HFF-Myc (cell line): ENCODE measurements at places on chromosomes 5 and 9.

GRCh38 chr9:127848756-127849504 is 5.5 kb downstream of the ENG start:
- no peak for DNase-seq

GRCh38 chr5:133259199-133259997 is 207.6 kb downstream of the HSPA4 start:
- peak; percentile 37 for DNase-seq

DNA sequence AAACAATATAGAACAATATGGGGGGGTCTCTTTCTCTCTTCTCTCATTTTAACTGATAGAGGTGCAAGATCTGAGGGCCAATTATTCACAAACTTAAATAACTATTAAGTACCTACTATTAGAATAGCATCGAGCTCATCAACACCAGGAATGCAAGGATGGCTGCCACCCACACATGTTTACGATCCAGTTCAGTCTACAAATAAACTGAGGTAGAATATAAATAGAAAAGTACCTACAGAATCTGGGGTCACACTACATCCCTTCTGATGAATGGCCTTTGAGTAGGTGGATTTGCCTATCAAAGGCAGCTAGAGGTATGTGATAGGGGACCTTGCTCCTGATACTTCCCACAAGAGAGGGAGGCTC is 91.8 kb upstream of the ZNF366 start:
- no peak for DNase-seq

DNA sequence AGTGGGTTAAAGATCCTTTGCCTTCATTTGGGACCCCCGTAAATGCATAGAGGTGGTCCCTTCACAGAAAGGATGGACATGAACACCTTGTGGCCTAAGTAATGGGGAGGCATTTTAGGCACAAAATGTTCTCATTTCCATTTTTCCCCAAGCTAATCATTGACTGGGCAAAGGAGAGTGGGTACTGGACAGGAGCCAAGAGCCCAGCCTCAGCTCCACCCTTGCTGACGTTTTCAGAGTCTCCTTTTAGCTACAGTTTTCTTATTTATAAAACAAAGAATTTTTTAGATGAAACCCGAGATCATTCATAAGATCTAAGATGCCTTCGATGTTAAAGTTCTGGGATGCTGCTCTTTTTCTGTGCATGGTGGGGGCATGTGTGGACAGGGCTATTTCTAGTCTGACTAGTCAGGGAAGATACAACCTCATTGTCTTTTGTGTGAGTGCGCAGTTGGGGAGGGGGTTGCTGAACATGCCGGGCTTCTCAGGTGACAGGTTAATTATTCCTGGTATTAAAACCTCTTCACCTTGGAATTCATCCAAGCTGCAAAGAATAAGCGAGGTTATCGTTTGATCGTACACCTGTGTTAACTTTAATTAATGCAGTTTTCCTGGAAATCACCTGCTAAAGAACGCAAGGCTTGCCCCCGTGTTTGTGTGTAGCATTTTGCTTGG is 48.4 kb downstream of the ADAMTS16 start:
- no peak for DNase-seq

DNA sequence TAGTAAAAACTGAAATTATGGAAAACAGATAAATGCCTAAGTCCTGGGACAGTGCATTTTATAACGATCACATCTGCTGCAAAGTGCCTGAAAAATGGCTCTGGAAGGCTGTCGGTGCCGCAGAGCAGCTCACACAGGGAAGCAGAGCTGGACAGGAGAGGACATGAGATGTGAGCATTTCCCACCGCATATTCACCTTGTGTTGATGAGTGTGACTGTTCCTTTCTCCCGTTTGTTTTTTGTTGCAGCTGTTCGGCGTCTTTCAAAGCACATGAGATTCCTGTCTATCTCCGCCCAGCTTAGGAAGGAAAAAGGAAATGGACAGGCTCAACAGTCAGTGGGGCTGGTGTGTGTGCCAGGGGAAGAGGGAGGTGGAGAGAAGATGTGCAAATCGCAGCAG is 164.9 kb upstream of the SEMA6A start:
- no peak for DNase-seq

DNA sequence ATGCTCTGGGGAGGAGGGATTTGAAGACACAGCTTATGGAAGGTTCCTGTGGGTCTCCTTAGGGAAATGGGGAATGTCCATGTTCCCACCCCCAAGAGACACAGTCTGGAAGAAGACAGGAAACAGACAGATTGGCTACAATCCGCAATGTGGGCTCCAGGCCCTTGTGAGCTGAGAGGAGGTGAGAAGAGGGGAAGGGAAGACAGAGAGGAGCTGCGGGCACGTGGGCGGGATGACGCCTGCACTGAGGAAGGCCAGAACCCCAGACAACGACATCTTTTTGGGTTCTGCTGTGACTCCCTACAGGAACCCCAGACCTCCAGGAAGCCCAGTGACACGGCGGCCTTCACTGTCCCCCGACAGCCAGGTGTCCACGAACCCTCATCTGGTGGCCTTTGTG is 29.9 kb upstream of the NKD2 start:
- DNase-seq: no peak

DNA sequence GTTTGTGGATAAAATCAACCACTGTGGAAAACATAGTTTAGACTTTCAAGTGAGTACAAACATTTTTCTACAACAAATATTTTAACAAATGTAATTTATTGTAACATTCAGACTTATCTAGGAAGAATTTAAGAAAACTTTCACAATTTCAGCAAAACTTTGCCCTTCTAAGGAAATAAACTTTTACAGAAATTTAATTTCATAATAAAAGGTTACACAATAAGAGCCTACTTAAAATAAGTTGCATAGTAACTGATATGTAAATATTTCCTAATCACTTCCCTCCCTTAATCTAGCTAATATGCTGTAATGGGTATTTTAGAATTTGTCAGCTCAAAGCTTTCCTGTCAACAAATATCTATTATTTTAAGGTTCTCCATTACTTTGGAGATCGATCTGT is 1899.9 kb downstream of the MAT2B start:
- DNase-seq: no peak

- no peak for DNase-seq
Measured at GRCh38 chr5:90642706-90643229, 84.2 kb downstream of the ADGRV1 start.

DNA sequence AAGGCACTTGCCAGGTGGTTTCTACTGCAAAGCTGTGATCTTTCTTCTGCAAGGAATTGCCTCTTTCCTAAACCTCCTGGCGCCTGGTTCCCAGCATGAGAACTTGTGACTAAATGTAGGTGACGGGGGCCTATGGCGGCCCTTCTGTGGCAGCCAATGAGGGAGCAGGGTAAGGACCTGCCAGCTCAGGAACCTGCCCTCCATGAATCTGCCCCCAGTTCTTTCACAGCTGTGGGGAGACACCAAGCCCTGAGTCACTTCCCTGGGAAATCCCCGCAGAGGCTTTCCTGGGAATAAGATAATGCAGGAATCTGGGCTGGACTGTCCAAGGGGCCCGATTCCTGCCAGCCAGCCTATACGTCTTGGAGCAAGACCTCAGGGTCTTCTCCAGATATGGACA is 56.7 kb upstream of the CTNNA1 start:
- no peak for DNase-seq

DNA sequence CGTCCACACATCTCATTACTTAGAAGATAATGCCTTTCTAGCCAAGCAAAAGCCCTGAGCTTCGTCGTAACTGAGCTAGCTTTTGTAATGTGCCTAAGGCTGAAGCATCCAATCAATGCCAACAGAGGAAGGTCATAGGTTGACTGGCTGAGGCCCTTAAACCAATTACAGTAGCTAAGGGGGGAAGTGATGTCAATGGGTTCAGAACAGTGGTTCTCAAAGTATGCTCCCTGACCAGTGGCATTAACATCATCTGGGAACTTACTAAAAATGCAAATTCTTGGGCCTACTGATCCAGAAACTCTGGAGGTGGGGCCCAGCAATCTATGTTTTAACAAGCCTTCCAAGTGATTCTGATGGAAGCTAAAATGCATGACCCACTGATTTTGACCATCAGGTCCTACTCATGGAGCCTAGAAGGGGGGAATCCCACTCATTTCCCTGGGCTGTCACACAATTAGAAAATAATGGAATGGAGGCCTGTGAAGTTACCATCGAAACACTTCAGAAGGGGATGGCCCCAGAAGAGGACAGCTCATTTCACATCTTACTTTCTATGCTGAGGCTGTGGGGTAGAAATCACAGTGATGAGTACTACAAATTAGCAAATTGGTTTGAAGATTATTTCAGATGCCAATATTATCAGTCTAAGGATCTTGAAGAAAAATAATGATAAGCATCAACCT is 4.8 kb upstream of the VLDLR start:
- DNase-seq: no peak

DNA sequence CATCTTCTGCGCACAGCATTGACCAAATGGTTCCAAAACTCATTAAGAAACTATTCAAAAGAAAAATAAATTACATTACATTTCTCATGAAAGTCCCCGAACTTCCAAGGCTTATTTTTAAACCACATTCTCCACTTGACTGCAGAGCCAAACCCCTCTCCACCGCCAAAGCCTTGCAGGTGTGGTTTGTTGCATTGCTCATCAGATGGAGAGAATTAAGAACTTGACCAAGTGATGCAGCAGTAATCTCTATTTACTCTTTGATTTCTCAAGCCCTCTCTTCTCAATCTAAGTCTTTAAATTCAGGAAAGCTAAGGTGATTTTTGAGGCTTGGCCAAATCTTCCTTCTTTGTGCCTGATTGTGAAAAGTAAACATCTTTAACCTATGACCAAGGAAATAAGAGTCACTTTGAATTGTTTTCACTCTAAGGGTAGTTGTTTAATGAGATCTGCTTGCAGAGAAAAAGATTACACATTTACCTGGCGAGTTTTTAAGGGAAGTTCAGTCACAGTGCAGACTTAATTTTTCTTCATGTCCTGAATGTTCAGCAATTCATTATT is 290.5 kb upstream of the ITGA1 start:
- no peak for DNase-seq

DNA sequence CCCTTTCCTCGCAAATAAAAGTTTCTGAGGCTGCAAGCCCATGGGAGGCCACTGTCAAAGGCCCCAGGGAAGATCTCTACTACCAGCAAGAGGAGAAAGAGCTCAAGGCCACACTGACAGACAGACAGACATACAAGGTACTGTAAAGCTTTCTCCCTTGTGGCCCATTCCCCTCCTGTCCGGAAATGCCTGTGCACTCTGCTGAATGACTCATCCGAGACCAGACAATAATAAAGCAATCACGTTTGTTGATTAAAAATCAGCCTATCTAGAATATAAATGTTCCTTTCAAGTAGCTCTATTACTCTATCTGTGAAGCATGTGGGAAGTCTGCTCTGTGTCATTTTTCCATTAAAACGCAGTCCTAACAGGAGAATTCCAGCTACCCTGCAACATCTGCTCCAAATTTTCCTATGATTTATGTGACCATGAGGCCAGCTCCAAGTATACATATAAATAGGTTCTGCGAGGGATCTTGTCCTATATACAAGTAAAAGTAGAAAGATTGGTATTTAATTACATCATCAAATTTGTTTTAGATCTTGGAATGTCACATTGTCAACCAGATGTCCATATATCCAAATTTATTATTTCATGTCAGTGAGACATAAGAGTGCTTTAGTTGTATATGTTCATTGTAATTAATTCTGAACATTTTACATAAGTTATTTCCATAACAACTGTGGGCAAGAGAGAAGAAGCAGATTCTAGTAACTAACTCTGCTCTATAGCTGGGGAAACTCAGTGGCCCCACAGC is 34.7 kb upstream of the TGFBI start:
- peak; percentile 91 for DNase-seq

DNA sequence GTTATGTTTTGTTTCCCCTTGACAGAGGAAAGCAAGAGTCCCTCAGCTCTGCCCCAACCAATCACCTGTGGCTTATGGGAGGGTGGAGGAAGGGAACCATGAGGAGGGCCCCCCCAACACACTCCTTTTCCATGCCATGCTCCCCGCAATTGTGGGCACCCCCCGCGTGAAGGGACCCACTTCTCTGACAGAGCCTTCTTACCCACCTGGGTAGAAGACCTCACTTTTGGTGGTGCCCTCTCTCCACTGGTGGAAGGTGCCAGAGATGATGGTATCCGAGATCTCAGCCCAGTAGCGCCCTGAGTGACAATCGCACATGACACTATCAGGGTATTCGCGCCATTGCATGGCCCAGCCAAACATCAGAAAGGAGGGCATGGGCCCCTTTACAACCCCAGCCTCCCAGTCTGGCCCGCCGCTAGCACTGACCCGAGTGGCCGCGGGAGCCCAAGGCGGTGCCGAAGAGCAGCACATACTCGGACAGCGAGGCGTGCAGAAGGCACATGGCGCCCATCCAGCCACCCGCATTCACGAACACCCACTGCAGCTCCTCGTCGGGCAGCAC is 714 bp downstream of the SIGMAR1 start:
- DNase-seq: no peak

DNA sequence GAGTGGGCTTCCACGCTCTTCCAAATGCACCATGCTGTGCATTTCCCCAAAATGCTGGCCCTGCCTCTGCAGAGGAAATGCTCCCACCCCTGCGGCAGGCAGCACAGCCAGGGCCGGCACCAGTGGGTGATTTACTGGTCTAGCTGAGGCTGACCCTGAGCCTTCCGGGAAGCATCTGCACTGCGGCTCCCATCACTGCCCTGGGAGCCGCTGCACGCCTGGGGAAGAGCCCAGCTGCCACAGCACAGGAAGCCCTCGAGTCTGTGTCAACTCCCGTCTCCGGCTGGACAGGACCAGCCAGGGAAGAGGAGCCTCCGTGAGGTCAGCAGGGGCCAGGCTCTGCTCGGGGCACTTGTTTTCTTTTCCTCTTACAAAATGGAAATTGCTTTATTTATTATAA is 25.1 kb upstream of the EEIG1 start:
- no peak for DNase-seq

DNA sequence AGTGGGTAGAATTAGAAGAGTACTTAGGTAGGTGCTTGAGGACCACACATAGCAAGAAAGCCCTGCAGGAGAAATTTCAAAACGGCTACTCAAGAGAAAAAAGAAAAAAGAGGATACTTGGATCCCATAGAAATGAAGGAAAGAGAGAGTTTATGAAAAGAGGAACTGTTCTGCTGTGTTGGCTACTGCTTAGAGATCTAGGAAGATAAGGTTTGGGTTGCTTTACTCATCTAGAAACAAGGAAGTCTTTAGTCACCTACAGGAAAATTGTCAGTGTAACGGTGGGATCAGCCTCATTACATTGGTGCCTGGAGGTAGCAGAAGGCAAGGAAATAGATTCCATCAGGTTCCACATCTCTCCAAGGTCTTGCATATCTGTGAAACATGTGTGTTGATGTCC is 14.8 kb upstream of the C5orf46 start:
- no peak for DNase-seq

DNA sequence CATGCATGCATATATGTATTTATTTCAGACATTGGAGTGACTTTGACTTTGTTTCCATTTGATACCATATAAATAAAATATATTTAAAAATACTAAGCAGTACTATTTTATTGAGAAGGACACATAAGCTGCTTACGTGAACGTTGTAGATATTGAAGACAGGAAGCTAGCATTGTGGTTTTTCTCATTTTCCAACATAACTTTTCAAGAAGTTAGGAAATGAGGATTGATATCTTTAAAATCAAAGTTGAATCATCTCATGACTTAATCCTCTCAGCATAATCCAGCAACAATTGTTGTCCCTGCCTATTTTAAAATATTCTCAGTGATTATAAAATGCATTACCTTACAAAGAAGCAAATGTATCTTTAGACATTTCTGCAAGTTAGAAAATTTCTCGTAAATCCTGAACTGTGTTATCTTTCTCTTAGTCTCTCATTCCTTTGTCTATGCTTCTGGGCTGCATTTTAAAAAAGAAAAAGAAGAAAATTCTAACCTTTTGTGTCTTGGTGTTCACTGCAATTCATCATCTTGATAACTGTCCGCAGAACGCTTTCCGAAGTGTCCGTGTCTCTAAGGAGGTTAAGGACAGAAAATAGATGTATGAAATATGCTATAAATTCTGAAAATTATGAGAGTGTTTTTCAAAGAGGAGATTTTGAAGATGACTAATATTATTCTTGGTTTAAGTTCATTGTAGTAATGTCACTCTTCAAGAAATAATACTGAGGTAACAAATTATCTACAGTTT is 1089.9 kb upstream of the CDH6 start:
- no peak for DNase-seq
